ENCODE measurements at places on chromosomes 16 and 17.

GRCh38 chr17:42760652-42761581 is at the start of gene RAMP2:
Gene RAMP2, plus strand, starts transcription at chr17:42761227. Its CDS starts 35 bp downstream, at chr17:42761262.
- no peak for DNase-seq

DNA sequence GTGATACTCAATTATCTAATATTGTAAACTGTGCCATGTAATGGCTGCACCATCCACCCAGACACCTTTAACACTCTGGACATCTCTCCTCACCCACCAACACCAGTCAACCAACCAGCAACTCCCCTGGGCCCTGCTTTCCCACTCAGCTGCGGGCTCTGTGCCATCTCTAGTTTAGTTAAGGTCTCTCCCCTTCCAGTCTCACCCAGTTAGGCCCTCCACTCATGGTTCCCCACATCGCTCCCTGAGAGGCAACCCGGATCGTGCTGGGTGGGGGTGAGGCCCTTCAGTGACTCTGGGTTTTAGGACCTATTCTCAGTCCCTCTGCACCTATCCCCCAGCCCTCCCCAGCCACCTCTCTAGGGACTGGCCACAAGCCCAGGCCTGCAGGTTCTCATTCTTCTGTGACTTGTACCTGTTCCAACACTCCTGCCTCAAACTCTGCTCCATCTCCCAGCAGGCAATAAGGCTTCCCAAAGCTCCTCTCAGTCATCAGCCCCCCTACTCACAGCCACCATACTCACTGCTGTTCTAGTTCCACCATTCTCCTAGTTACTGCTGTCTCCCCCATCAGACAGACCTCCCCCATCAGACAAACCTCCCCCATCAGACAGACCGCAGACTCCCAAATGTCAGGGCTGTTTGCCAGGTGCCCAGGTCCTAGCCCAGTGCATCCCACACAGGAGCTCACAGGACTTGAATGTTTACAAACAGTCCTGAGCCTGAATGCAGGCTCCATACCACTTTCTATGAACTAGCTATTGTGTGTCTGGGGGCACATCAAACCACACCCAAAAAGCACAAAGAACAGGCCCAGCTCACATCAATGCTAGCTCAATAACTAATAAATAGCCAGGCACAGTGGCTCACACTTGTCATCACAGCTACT is 2.6 kb downstream of the TK2 start:
- peak; percentile 9 for DNase-seq

GRCh38 chr16:50185005-50185505 is 31.9 kb downstream of the TENT4B start:
- no peak for DNase-seq

GRCh38 chr17:58541249-58541648 is 26.8 kb upstream of the MTMR4 start:
- no peak for DNase-seq

- DNase-seq: no peak
These were observed 21.8 kb upstream of the DNAI2 start for GRCh38 chr17:74252211-74252610.

- no peak for DNase-seq
These were observed 101.0 kb downstream of the CDYL2 start for GRCh38 chr16:80703131-80704071.

- no peak for DNase-seq
These were observed 19.5 kb downstream of the GRB7 start for GRCh38 chr17:39757176-39757662.

GRCh38 chr16:64983963-64984362 is 137.9 kb downstream of the CDH11 start:
- DNase-seq: no peak

DNA sequence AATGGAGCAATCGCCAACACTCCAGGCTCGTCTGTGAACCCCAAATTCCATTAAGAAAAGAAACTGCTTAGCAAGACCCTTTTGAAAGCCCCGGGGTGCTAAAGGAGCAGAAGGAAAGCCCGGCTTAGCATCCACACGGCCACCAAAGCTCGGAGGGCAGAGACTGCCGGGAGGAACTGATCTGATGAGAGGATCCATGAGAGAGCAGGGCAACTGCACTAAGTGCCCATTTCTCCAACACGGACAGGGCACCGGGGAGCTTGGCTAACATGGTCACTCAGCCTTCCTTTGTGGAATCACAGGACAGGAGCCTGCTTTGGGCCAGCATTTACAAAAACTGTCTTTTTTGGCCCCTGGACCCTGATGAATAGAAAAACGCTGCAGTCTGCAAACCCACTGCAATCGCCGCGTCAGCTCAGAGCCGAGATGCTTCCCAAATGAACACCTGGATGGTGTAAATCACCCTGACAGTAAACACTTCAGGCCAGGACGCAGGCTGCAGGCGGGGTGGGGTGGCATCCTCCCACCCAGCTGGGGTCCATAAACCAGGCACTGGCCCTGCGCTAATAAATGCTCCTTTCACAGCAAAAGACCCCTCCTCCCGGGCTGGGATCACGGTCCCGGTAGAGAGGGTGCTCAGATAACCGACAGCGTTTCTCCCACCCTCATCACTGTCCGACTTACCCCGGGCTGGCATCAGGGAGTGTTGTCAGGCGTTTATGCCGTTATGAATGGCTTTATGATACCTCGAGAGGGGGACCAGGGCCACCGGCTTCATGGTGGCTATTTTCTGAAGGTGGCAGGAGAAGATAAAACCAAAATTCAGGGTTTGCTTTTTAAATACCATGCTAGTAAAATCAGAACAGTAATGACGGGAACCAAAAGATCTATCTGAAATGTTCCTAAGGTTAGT is 299.5 kb downstream of the IRF8 start:
- DNase-seq: no peak

DNA sequence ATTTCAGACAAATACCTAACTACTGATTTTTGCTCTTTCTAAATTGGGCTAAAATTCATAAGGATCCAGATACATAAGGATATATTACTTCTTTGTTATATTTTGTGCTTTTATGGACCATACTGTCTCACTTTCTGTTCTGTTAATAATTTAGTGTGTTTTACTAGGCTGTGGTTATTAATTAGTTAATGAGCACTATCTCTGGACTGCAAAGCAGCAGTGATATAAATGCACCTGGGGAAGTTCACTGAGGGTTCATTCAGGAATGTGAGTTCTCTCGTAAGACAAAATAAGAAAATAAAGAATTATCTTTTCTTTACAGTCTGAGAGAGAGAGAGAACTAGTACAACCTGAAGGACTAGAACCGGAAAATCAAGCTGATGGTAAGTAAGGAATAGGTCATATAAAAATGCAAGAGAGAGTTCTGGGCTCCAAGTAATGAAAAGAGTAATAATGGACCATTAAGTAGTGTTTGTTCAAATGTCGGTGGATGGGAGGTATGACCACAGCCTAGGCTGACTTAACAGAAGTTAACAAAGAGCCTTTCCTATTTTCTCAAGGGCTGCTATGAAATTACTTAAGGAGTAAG is 55.6 kb downstream of the IKZF3 start:
- DNase-seq: no peak

- no peak for DNase-seq
These were observed 451.9 kb downstream of the SLC39A11 start for GRCh38 chr17:72640415-72641165.

GRCh38 chr17:57286399-57287105 is 30.2 kb downstream of the MSI2 start:
- DNase-seq: no peak

DNA sequence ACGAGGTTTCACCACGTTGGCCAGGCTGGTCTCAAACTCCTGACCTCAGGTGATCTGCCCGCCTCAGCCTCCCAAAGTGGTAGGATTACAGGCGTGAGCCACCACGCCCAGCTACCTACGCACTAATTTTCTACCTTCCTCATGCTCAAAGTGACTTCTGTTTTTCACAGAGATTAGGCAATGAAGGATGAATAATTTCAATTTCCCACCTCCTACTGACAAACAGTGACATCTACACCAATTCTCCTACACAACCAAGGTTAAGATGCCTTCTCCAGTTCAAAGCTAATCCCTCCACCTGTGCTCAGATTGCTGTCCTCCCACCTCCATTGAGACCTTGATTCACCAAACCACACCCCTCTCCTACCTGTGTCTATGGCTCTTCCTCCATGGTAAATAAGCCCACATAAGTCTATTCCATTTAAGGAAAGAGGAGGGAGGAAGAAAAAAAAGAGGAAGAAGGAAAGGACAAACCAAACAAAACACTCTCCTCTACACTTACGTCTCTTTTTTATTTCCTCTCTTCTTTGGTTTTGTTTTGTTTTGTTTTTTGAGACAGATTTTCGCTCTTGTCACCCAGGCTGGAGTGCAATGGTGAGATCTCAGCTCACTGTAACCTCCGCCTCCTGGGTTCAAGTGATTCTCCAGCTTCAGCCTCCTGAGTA is 5.5 kb upstream of the MED11 start:
- no peak for DNase-seq

All from activated CD4-positive, alpha-beta memory T cell treated with anti-CD3 and anti-CD28 coated beads, Interleukin-2, amount 10 ng/mL, durations not matched to agents 7 days and 5 days (primary cell).